Karpas-422 (cell line): ENCODE measurements at places on chromosomes 12 and 14.
A peak's percentile ranks its signal among the peaks of the same experiment; 100 is the strongest.

- DNase-seq = no peak
Measured at GRCh38 chr12:10607885-10608458, 5.4 kb downstream of the MAGOHB start.

DNA sequence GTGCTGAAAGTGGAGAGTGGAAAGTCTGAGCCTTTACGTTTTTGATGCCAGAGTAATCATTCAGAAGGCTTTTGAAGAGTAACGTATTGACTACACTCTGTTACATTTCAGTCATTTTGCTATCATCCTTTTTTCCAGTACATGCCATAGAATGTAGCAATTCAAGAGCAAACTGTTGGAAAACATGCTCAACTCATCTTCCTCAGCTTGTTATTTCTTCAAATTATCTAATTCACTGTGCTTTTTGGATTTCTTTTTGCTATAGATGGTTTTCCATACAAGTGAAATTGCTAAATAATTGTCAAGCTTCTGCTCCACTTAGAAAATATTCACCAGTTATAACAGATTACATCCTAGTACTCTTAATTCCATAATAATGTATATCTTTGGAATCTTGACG, 129.9 kb upstream of the CLEC14A start:
- no peak for DNase-seq

DNA sequence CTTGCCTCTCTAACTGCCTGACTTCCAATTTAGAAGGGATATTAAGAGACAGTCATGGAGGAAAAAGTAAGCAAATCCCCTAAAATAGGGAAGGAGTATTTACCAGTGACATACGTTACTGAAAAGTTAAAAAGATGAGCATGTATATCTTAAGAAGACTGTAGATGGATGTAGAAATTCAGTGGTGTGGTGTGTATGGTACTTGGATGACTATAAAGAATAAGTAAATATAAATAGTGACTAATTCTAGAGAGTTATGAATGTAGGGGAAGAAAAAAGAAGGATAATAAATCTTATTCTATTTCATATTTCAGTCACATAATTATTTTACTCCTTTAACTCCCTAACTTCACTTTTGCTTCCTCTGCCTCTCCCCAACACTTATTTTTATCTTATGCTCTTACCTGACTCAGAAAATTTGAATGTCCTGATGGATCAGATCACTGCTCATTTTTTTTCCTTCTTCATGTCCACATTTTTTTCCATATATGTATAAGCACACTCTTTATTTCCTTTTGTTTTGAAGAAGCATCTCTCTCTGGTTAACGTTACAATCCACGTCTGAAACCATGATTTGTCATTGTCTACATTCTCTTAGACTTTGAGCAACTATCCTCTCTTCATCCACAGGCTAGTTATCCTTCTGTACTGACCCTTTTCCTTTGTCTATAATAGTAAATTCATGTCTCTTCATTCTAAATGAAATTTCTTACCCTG, 422.7 kb upstream of the SYT1 start:
- DNase-seq = no peak

- DNase-seq = peak; percentile 65
Measured at GRCh38 chr14:105486163-105486973, at the start of gene CRIP1. CRIP1 (plus strand) TSS chr14:105486886; CDS start chr14:105487260, 374 bp downstream.

DNA sequence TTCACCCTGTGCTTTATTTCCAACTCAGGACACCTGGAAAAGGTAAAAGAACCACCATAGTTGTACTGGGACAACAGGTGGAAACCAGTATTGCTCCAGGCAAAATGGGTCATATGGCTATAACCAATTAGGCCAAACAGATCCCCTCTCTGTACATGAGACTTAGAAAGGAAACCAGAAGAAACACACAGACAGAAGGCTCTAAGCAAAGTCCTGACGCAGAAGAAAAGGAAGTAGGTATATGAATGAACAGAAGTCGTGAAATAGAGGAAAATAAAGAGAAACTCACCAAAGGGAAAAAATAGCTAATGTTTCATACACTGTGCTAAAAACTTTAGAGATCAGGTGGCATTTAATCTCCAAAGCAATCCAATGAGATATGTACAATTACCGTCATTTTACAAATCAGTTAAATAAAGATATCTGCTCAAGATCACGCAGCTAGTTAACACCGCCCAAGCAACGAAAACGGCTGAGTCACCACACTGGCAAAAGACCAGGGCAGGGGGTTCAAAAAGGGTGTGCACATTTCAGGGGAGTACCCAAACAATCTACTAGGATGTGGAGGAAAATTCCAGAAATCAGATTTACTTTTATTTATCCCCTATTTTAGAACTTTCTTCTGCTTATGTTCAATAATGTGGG, 82.3 kb downstream of the ITPR2 start:
- DNase-seq = peak; percentile 68

DNA sequence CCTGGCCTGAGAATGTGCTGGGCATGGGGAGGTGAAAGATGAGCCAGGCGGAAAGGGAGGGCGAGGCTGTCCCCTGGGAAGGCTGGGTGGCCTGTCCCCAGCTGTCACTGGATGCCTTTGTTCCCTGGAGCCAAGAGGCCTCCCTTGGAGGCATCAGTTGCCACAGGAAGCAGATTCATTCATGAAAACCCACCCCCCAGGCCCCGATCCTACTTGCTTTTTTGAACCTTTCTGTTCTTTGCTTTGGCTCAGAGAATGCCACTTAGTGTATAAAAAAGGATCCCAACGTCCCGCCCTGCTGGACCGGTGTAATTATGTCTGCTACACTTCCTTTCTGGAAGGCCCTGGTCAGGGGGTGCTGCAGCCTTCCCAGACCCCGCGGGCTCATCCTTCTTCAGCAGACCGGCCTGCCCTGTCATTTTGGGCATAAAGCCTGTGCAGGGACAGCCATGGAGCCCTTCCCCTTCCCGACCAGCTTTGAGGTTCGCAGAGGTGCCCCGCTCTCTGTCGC, 220.2 kb downstream of the SLC41A2 start:
- no peak for DNase-seq

DNA sequence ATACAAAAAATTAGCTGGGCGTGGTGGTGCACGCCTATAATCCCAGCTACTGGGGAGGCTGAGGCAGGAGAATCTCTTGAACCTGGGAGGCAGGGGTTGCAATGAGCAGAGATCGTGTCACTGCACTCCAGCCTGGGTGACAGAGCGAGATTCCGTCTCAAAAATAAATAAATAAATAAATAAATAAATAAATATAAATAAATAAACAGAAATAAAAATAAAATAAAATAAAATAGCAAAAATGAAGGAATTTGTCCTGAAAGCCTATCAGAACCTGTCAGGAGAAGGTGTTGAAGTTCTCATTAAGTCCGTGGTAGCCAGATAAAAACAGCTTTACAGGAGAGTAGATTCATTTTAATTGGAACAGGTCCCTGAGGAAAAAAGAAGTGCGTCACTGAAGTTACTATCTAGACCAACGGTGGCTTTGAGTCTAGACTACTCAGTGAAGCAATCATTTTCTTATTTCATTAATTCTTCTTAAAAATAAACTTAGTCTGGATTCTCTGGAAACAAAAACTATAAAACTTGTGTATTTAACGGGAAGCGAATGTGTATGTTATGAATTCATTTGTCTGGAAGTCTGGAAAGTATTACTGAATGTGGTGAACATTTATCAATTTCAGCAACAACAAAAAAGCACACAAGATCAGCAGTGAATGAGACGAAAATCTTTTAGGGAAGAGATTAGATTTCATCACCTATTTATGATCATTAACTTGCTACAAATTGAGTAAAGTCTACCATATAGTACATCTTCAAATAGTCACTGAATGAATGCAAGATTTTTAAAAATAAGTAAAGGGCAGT, 248.5 kb upstream of the PDE3A start:
- no peak for DNase-seq

GRCh38 chr12:57130941-57131340, 2.7 kb downstream of the LRP1 start:
- DNase-seq = no peak
